ENCODE measurements at places on chromosomes 13 and 19. TPM values are rescaled to one million over a fixed set of nuclear protein-coding genes. Genes with fewer than 3 reads are reported as not detected.
A peak's percentile ranks its signal among the peaks of the same experiment; 100 is the strongest.

DNA sequence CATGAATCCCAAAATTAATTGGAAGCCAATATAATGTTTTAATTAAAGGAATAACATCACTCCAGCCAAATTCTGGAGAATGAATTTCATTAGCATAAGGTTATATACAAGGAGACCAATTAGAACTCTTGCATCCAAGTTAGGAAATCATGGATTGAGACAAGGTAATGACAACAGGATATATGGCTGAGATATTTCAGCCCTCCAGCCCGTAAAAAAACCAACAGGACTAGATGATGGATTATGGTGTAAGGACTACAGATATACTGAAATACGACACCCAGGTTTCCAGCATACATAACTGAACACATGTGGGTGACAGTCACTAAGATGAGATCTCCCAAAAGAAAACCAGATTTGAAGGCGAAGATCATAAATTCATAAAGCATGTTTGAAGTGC lies 56.5 kb downstream of the TSC22D1 start:
- no peaks in the 10 kb centered on the region for H3K36me3 ChIP-seq
- H3K27me3 ChIP-seq = no peaks in the 10 kb centered on the region
- H3K4me1 ChIP-seq = peaks cover 22% of the 10 kb centered on the region
- H3K4me3 ChIP-seq = no peak overlapping the region
- DNase-seq = no peak

DNA sequence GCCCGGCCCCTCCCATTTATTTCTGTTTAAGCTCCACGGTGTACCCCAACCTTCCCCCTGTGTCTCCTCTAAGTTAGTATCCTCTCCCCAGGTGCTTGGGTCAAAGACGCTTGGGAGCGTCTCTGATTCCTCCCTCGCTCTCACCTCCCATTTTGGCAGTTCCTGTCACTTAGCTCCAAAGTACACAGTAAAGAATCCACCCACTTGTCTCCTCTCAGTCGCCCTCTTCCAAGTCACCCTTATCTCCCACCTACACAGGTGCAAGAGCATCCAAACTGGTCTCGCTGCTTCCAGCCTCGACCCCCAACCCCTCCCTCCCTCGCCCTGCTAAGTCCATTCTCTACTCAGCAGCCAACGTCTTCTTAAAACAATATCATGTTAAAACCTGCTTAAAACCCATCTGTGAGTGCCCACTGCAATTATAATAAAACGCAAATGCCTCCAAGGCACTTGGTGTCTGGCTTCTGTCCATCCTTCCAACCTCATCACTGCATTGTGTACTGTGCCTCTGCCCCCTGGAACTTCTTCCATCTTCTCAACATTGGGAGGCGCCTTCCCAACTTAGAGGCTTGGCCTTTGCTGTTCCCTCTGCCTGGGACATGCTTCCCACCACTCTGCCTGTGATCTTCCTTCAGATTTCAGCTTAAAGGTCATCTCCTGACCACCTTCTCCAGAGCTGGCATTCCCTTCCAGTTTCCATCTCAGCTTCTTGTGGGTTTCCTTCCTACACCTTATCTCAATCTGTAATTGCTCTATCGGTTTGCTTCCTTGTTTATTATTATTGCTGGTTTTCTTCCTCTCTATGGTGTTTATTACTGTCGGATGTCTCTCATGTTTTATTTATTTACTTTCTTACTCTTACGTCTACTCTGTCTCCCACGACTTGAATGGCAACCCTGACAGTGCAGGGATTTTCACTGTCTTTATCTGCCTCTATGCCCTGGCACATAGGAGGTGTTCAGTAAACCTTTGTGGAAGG lies 9.5 kb upstream of the KLK14 start:
- no peaks in the 10 kb centered on the region for H3K36me3 ChIP-seq
- peaks cover 8% of the 10 kb centered on the region for H3K4me1 ChIP-seq
- peak overlapping the region; percentile 27 for H3K27ac ChIP-seq
- no peak for DNase-seq

GRCh38 chr13:65768545-65768944 lies 1461.6 kb downstream of the PCDH9 start:
- H3K4me1 ChIP-seq = no peaks in the 10 kb centered on the region
- no peaks in the 10 kb centered on the region for H3K27me3 ChIP-seq
- DNase-seq = no peak
- H3K36me3 ChIP-seq = no peaks in the 10 kb centered on the region
- H3K4me3 ChIP-seq = no peak overlapping the region

DNA sequence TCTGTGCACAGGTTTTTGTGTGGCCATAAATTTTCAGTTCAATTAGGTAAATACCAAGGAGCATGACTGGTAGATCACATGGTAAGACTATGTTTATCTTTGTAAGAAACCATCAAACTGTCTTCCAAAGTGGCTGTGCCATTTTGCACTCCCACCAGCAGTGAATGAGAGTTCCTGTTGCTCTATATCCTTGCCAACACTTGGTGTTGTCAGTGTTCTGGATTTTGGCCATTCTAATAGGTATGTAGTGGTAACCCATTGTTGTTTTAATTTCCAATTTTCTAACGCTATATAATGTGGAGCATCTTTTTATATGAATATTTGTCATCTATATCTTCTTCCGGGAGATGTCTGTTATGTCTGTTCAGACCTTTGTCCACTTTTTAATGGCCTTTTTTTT lies 51.7 kb upstream of the MED4 start:
- no peaks in the 10 kb centered on the region for H3K27me3 ChIP-seq
- no peaks in the 10 kb centered on the region for H3K4me1 ChIP-seq
- H3K4me3 ChIP-seq = no peak overlapping the region
- H3K36me3 ChIP-seq = no peaks in the 10 kb centered on the region
- H3K27ac ChIP-seq = no peak overlapping the region
- DNase-seq = no peak

DNA sequence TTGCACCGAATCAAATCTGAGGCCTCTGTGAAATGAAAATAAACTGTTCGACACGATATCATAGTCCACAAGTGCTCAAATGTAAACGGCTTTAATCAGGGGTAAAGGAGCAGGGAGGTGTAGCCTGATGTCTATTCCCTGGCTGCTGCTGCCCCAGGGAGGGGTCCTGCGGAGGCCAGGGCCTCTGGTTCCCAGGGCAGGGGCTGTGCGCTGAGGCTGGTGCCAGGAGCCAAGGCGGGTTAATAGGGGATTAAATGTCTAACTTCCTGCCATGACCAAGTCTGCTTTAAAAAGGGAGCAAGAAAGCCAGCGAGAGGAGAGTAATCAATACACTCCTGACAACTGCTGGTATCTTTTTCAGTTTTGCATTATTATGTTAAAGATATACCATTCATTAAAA lies 59.4 kb downstream of the ZNF536 start:
- no peaks in the 10 kb centered on the region for H3K27me3 ChIP-seq
- DNase-seq = no peak
- H3K36me3 ChIP-seq = no peaks in the 10 kb centered on the region
- no peak overlapping the region for H3K4me3 ChIP-seq

DNA sequence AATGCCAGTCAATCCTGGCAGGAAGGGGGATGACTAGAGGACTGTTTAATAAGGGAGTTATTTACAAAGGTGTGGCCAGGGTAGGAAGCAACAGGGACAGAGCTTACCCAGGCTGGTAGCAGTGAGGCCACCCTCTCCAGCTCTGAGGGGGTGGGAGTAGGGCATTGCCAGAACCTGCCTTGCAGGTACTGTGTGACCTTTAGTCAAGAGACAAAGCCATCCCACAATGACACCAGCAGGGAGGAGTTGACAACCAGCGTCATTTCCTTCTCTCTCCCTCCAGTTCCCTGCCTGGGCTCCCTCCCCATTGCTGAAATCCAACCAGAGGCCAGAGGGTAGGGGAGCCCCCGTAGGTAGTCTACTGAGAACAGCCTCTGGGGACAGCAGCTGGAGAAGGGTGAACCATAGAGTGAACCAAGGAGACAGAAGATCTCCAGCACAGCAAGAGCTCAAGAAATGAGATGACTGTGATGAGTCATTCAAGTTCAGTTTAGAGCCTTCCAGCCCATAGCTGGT lies 33.3 kb upstream of the SPATA13 start:
- no peak overlapping the region for H3K4me3 ChIP-seq
- H3K27ac ChIP-seq = no peak overlapping the region

- H3K4me3 ChIP-seq = no peak overlapping the region
- no peaks in the 10 kb centered on the region for H3K36me3 ChIP-seq
- no peak overlapping the region for H3K27ac ChIP-seq
- DNase-seq = no peak
- H3K4me1 ChIP-seq = no peaks in the 10 kb centered on the region
- H3K27me3 ChIP-seq = no peaks in the 10 kb centered on the region
These were observed 1.3 kb downstream of the LILRA1 start for GRCh38 chr19:54594737-54595136.

- H3K27me3 ChIP-seq = no peaks in the 10 kb centered on the region
- no peak overlapping the region for H3K4me3 ChIP-seq
These were observed 104.7 kb upstream of the FREM2 start for GRCh38 chr13:38582133-38582532.

DNA sequence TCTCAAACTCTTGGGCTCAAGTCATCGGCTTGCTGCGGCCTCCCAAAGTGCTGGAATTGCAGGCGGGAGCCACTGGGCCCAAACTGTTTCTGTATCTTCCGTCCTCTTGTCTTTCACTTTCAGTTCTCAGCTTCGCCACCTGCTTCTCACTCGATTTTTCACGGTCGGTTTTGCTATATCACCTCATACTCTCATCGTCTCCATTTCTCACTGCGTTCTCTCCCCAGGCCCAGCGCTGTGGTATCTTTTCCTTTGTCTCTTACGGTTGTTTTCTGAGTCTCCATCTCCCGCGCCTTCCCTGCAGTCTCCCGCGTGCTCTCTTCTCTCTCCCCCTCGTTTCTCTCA lies 14.9 kb downstream of the SSC5D start:
- DNase-seq = no peak
- H3K36me3 ChIP-seq = peaks cover 9% of the 10 kb centered on the region
- no peak overlapping the region for H3K27ac ChIP-seq

- DNase-seq = no peak
- H3K4me3 ChIP-seq = no peak overlapping the region
- H3K27me3 ChIP-seq = no peaks in the 10 kb centered on the region
- no peak overlapping the region for H3K27ac ChIP-seq
- peaks cover 8% of the 10 kb centered on the region for H3K4me1 ChIP-seq
These were observed 111.0 kb downstream of the RGCC start for GRCh38 chr13:41568143-41568971.

DNA sequence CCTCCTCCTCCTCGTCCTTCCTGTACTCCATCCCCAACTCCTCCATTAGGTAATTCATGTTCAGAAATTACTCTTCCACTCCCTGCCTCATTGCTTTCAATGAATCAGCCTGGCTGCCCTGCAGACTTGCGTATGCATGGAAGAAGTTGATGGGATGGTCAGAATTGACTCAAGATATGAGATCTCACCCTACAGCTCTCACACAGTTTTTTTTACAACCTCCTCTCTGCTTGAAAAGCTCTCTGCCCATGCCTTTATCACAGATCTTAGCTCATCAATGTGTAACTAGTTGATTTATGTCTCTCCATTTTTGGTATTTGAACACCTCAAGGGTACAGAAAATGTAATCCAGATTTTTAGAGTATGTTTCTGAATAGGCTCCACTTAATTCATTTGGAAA lies 506.9 kb downstream of the TBC1D4 start:
- no peaks in the 10 kb centered on the region for H3K27me3 ChIP-seq
- H3K36me3 ChIP-seq = no peaks in the 10 kb centered on the region
- no peak overlapping the region for H3K27ac ChIP-seq
- DNase-seq = no peak

DNA sequence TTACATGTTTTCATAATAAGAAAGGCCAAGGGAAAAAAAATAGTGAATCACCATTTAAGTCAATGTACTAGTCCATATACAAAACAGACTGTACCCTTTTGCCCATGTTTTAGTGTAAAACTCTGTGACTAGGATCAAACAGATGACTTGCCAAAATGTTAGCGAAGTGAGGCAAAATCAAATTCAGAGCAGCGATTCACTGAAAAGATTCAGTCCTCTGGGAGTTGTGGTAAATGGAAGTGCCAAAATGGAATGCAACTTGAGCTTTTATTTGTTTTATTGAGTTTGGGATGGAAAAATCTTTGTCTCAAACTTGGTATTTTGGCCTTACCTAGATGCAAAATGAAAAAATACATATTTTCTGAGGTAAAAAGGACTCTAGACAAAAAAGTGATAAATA lies 9.1 kb downstream of the CDADC1 start:
- no peaks in the 10 kb centered on the region for H3K4me1 ChIP-seq
- H3K36me3 ChIP-seq = no peaks in the 10 kb centered on the region
- peak overlapping the region; percentile 40 for H3K27ac ChIP-seq
- H3K4me3 ChIP-seq = no peak overlapping the region
- no peak for DNase-seq
- no peaks in the 10 kb centered on the region for H3K27me3 ChIP-seq

- DNase-seq = no peak
- H3K36me3 ChIP-seq = no peaks in the 10 kb centered on the region
- H3K4me3 ChIP-seq = no peak overlapping the region
These were observed 11.4 kb downstream of the VSTM2B start for GRCh38 chr19:29537181-29537580.

GRCh38 chr13:47475441-47475948 lies 525.6 kb downstream of the SUCLA2 start:
- no peaks in the 10 kb centered on the region for H3K36me3 ChIP-seq
- no peaks in the 10 kb centered on the region for H3K27me3 ChIP-seq
- no peak for DNase-seq
- no peak overlapping the region for H3K4me3 ChIP-seq
- no peak overlapping the region for H3K27ac ChIP-seq

DNA sequence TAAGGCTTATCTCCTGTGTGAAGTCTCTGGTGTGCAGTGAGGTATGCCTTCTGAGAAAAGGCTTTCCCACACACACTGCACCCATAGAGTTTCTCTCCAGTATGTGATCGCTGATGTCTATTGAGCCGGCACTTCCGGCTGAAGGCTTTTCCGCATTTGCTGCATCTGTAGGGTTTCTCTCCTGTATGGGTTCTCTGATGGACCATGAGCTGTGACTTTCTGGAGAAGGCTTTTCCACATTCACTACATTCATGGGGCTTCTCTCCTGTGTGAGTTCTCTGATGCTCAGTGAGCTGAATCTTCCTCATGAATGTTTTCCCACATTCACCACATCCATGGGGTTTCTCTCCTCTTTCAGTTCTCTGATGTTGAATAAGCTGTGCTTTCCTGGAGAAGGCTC lies 14.7 kb downstream of the ZNF577 start:
- no peaks in the 10 kb centered on the region for H3K27me3 ChIP-seq
- peaks cover 8% of the 10 kb centered on the region for H3K36me3 ChIP-seq
- no peak overlapping the region for H3K4me3 ChIP-seq

Gene CARD8
- total RNA-seq = 31.9 TPM

Gene RFPL4AL1
- total RNA-seq = not detected

Gene MYO16
- total RNA-seq = 0.49 TPM

Gene TGFBR3L
- 1.5 TPM for total RNA-seq

Gene HIF3A
- 155 TPM for total RNA-seq

Gene PODNL1
- 5.2 TPM for total RNA-seq

Gene CD70
- total RNA-seq = not detected

Gene KL
- 1.7 TPM for total RNA-seq

Gene GRK1
- total RNA-seq = not detected

All from vagina (tissue), 2 donors.